ENCODE measurements at places on chromosomes 2 and 18.
A peak's percentile ranks its signal among the peaks of the same experiment; 100 is the strongest.

DNA sequence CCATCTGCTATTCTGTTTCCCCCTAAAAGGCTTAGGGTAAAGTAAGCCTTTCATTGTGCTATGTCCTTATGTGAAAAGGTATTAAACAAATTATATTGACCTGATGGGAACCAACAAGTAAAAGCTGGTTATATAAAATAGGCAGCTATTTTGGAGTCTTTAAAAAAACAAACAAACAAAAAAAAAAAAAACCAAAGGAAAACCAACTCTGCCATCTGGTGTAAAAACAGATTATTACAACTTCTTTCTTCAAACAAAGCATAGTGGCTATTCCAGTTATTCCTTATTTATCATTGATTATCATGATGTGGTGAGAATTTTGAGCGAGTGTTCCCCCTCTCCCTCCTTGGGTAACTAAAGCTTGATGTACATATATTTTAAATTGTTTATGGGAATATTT is 122.3 kb upstream of the FHL2 start:
- DNase-seq = peak; percentile 30

GRCh38 chr2:219551441-219552381 is 7.9 kb downstream of the TMEM198 start:
- DNase-seq = peak; percentile 70

GRCh38 chr18:31592506-31593157 is 955 bp downstream of the TTR start:
- no peak for DNase-seq

DNA sequence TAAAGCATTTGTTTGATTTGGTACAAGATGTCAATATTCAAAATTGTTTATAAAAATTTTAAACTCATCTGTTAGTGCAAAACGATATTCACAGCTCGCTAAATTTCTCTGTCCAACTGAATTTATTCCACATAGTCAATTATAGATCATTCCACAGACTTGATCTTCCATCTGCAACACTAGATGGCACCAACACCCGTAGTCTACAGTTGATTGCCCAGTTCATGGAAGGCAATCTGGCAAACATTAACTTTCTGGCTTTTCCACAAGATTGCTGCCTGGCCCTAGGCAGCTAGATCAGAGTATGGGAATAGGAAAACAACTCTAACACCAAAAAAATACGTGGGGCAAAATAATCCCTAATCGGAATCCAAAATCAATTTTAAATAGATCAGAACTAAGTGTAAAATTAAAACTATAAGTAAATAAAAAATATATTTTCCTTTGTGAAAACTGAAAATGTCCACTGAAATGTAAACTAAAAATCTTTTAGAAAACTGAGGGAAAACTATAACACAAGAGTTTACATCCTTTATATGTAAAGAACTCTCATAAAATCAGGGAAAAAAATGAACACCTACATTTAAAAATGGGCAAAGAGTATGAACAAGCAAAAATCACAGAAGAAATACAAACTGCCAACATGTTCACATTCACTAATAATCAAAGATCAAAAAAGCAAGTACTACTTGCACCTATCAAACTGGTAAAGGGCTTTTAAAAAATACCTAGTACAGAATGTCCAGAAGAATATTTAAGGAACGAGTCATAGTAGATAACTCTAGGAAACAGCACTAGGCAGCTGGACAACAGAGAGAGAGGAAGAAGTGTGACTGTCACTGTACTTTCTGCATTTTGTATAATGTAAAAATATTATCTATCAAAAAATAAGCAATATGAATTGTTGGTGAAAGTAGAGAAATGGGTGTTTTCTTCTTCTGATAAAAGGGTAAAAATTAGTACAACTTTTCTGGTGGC is 35.0 kb downstream of the RTN4 start:
- peak; percentile 32 for DNase-seq

GRCh38 chr18:42649331-42650035 is 466.0 kb downstream of the RIT2 start:
- DNase-seq = no peak

DNA sequence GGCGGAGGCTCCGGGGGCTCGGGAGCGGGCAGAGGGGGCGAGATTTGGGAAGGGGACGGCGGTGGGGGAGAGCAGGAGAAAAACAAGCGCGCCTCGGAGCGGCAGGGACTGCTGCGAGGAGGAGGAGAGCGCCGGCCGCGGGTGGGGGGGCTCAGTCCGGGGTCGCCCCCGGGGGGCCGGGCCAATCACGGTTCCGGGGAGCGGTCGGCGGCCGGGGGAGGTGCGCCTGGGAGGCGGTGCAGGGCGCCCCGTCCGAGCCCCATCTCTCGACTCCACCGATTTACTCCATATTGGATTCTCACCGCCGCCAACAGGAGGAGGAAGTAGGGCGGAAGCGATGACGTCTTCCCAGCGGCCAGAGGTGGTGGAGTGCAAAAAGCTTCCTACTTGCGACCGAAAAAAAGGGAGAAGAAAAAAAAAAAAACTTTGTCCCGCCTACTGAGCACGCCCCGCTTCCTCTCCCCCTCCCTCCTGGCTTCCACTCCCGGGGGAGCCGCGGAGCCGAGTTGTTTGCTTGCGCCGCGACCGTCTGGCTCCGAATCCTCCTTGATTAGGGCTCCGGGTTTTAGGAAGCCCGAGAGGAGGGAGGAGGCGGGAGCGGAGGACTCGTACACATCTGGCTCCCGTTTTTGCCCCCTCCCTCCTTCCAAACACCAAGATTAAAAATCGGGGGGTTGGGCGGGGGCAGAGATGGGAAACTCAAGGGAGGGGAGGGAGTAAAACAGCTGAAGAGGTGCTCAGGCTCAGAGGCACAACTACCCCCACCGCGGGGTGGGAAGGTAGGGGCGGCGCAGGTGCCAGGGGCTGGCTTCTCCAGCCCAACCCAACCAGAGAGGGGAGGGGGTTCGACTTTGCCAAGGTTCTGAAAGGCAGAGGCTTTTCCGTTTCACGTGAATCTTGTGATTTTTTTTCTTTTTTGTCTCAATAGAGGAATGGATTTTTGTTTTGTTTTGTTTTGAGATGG is at the start of gene SPRED2:
SPRED2 (minus strand) TSS at position 373 of the 964 bp plus-strand sequence. CDS start 612 bp downstream, outside the sequence.
- peak; percentile 80 for DNase-seq

DNA sequence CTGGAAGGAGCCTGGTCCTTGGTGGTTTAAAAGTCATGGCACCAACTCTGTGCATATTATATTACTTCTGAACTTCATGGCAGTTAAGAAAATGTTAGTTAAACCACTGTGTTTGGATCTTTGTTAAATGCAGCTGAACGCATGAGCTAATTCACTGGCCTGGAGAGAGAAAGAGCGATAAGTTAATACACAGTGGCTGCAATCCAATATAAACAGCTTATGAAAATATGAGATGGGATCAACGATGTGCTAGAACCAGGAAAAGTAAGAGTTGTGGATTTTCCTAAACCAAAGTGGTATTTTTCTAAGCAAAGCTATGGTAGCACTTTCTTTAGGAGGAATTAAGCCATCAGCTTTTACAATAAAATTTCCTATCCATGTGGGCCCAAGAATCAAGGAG is 326.7 kb downstream of the MTX2 start:
- DNase-seq = no peak

DNA sequence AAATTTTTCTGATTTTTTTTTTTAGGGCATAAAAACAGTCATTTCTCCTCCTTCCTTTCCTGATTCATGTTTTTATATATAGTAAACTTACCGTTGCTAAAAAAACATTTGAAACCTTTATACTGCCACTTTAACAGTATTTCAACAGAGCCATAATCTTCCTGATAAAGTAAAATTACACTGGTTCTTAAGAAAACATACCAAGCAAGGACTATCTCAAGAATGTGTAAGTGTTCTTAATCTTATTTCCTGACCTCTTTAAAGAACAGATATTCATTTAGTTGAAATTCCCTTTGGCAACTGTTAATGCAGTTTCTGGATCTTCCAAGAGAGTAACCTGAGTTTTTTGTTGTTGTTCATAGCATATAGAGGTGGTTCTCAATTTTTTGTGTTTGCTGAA is 26.6 kb upstream of the COLEC12 start:
- no peak for DNase-seq

DNA sequence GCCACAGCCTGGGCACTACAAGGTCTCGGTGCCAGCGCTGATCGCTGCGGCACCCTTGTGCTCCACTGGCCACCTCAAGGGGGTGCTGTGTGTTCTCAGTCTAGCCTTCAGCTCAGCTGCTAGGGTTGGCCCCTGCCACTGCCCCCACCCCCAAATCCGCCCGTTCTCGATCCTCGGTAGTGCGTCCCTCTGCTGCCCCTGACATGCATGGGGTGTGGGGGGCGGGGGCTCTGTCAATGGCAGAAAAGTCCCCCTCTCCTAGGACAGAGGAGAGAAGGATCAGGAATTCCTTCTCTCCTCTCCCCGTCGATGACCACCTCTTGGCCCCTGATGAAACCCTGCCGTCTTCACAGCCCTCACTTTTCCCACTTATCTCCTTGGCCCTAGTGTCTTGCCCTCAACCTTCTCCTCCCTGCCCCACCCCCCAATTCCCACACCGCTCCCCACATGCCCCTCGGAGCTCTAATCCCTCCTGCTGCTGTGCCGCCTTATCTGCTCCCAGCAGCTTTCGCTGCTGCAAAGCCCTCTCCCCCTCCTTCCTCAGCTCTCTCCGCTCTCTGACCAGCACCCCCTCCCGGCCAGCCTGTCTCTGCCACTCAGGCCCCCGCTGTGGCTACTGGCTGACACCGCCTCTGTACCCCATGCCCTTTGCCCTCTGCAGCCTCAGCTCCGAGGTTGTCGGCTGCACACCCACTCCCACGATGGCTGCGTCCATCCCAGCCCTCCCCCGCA is 4.3 kb upstream of the ASIC4 start:
- DNase-seq = peak; percentile 92

DNA sequence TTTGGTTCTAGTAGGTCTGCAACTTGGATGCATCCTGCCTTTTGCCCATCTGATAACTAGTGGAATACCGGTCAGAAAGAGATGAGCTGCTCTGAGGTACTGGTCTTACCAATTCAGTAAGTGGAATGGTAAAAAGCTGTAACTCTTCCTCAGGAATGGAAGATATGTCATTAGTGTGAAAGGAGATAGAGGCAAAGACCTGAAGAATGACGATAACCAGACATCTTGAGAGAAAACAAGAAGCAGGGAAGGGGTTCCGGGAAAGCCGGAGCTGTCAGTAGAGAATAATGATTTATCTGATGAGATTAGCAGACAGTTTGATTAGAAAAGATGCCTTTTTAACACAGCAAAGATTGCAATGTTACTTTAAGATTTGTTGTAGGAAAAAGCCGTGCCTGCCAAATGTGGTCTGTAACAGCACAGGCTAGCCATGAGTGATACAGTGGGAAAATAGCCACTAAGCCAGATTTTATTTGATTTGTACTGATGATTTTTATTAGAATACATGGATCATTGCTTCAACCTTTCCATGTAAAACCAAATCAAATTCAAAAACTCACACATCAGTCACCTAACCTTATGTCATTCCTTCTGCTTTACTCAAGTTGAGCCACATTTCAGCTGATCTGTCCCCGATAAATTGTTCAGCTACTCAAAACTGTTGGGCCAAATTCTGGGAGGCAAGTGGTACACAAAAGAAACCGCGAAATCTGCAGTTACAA is 110.0 kb downstream of the TCF4 start:
- DNase-seq = peak; percentile 37

GRCh38 chr18:1013951-1014350 is 109.3 kb downstream of the ADCYAP1 start:
- no peak for DNase-seq

DNA sequence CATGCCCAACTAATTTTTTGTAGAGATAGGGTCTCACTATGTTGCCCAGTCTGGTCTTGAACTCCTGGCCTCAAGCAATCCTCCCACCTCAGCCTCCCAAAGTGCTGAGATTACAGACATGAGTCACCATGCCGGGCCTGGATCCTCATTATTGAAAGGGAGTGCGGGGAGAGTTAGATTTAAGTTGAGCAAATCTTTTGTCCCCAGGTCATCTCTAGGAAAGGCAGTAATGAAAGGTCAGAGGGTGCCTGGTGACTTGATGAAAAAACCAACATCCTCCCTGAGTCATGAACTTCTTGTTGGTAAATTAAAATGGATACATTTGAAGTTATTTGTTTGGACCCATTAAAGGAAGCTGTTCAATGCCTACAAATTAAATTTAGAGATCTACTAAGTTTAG is 25.1 kb downstream of the STAT4 start:
- DNase-seq = no peak

- no peak for DNase-seq
Measured at GRCh38 chr18:41042866-41043265, 912.2 kb upstream of the PIK3C3 start.

- no peak for DNase-seq
Measured at GRCh38 chr2:150127995-150128394, 359.5 kb downstream of the RND3 start.

- DNase-seq = peak; percentile 14
Measured at GRCh38 chr2:240060977-240061591, 7.8 kb upstream of the OR6B3 start.

DNA sequence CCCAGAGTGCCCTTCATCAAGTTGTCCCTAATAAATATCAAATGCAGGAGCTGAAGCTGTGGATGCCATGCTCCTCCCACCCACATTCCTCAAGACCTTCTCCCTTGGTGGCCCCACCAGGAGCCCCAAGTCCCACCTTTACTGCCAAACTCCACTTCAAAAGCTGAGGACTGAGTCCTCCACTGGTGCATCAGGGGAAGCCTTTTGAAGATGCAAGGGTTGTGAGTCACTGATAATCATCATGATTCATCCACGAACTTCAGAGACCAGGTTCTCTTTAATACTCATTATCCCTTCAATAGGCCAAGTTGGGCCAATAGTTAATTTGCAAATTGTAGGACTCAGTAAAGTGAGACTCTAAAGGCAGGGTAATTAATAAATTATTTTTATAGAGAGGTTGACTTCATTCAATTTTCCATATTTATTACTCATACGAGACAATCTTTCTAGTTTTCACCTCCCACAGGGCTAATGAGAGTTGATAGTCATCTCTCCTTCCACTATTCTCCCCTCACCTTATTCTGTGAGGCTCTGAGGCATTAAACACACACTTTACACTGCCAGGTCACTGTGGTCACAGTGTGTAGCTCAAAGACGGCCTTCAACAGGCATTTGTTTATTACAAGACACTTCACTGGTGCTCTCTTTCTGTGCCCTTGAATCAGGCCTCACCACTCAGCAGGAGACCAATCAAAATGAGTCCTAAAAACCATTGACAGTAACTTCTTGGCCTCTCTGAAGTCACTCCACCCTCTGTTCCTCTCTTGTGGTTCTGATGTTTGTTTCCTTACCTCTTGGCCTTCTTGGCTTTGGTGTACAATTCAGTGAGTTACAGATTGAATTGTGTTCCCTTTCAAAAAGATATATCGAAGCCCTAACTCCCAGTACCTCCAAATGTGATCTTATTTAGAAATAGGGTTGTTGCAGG is 99.9 kb downstream of the TRIB2 start:
- DNase-seq = no peak

DNA sequence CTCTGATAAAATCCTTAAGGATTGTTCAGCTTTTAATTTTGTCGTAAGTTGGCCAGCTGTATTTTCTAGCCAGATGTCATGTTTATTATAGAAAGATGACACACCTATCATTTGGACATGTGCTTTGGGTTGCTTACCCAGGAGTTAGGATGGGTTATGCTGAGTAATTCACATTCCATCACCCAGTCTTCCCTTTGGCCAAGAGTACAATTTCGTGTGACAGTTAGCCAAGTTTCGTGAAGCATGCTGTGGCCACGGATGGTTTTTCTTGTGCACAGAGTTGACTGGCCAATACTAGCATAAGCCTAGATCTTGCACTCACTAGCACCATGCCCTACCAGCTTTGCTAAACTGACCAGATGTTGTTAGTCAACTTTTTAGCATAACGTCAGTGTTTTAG is 5.8 kb downstream of the MAPRE3 start:
- no peak for DNase-seq

All from K562 (cell line).